ENCODE measurements at places on chromosomes 4 and X.

DNA sequence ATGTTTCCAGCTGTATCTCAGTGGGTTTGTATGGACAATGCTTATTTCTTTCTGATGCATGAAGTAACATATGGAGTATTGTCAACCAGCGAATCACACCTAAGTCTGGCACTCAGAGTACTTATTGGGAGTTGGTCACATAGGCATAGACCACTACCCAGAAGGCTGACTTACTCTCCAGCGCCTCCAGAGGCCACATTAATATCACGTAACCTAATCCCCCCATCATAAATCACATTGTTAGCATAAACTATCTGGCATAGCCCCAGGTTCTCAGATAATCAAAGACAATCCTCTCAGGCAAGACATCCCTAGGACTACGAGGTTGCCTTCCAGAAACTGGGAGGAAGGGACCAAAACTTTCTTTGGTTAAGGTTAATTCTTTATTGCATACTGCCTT, 560.5 kb upstream of the PABPC4L start:
- no peak for DNase-seq

- no peak for DNase-seq
These were observed 47.0 kb upstream of the STOX2 start for GRCh38 chr4:183858011-183858615.

GRCh38 chr4:14615671-14616070, 386.6 kb upstream of the CPEB2 start:
- DNase-seq = no peak

- DNase-seq = no peak
These were observed 237.0 kb downstream of the MGST2 start for GRCh38 chr4:139902321-139903320.

DNA sequence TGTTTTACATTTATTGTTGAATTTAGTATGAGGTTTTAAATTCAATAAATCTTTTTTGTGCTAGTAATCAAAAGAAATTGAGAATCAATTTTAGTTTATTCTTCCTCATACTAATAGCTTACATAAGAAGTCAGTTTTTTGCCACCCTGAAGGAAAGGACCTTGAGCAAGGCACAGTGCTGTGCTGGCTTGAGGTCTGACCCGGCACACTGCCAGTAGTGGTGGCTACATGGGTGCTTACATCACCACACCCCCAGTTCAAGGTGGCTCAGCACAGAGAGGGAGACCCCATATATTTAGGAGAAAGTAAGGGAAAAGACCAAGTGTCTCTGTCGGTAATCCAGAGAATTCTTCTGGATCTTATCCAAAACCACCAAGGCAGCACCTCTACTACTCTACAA, 86.0 kb upstream of the LANCL3 start:
- DNase-seq = no peak

- no peak for DNase-seq
These were observed 328.4 kb downstream of the PAPSS1 start for GRCh38 chr4:107391630-107392028.

DNA sequence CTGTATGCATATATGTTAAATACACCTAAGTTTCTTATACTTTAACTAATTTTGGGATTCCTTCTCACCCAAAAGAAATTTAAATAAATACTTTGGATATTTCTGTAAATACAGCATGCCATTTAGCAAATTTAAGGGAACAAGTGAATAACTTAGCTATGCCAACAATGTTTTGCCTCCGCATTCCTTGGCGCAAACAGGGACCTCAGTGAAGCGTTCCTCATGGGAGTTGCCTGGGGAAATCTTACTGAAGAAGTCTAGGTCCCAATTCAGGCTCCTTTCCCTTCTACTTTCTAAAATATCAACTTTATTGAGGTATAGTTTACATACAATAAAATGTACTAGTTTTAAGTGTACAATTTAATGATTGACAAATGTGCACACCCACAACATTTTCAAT, 25.0 kb downstream of the COL4A5 start:
- DNase-seq = no peak

Data from activated T-cell treated with anti-CD3 and anti-CD28 coated beads, Interleukin-2, amount 50 U/mL, for 4 hours (primary cell).